RPMI7951 (cell line): ENCODE measurements at places on chromosomes 16 and 17. TPM values are rescaled to one million over a fixed set of nuclear protein-coding genes. Genes with fewer than 3 reads are reported as not detected.

DNA sequence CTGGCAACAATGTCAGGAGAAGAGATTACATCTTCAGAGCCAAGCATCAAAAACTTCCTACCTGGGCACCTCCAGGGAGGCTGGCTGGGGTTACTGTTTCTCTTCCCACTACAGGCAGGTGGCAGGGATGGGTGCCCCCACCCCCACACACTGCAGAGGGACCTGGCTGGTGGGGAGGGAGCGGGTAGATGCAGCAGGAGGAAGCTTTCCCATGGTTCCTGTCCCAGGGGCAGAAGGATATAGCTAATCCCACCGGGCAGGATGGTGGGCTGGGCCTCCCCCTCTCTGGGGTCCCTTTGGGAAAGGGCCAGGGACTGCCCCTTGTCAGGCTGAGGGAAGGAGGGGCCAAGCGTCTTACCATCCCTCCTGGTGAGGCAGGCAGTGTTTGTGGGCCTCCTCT is 16.7 kb upstream of the MTMR4 start:
- DNase-seq, result no peak

GRCh38 chr16:62298600-62298999 is 262.4 kb upstream of the CDH8 start:
- no peak for DNase-seq

GRCh38 chr16:48629531-48629930 is 19.6 kb upstream of the N4BP1 start:
- DNase-seq, result no peak

- no peak for DNase-seq
These were observed 19.9 kb upstream of the GHDC start for GRCh38 chr17:42214156-42214555.

DNA sequence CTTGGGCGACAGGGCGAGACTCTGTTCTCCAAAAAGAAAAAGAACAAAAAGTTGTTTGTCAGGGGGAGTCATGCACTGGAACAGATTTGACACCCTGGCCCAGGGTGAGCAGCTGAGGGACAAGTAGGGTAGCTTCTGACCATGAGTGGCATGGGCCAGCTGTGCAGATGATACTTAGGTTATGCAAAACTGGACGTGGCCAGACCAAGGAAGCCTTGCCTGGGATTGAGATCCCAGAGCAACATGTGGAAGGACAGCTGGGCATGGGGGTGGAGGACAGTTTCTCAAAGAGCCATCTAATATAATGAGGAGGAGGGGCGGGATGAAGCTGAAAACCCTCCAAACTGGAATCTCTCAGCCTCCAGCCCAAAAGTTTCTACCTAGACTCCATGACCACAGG is 19.6 kb upstream of the SLC35B1 start:
- DNase-seq, result no peak

GRCh38 chr17:80035937-80036714 is at the start of gene CCDC40:
CCDC40 (plus strand) TSS chr17:80036642; CDS start chr17:80036663, 21 bp downstream.
- DNase-seq, result peak; percentile 78

- peak; percentile 32 for DNase-seq
These were observed 14.0 kb downstream of the VPS53 start for GRCh38 chr17:700504-701094.

DNA sequence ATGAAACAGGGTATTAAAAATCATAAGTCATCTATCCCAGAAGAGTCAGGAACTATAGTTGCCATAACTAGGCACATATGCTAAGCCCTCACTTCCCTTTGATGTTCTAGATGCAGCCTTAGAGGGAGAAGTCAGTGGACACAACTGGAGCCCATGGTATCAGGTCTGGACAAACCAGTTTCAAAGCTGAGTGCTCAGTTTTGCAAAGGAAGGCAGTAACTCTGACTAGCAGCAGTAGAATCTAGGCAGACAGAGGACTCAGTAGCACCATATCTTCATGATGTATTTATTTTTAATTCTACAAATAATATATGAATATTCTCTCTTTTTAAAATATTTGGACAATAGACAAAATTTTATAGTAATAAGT is 11.7 kb upstream of the FAM20A start:
- no peak for DNase-seq

- peak; percentile 43 for DNase-seq
These were observed 4.2 kb downstream of the SOCS1 start for GRCh38 chr16:11251525-11252481.

DNA sequence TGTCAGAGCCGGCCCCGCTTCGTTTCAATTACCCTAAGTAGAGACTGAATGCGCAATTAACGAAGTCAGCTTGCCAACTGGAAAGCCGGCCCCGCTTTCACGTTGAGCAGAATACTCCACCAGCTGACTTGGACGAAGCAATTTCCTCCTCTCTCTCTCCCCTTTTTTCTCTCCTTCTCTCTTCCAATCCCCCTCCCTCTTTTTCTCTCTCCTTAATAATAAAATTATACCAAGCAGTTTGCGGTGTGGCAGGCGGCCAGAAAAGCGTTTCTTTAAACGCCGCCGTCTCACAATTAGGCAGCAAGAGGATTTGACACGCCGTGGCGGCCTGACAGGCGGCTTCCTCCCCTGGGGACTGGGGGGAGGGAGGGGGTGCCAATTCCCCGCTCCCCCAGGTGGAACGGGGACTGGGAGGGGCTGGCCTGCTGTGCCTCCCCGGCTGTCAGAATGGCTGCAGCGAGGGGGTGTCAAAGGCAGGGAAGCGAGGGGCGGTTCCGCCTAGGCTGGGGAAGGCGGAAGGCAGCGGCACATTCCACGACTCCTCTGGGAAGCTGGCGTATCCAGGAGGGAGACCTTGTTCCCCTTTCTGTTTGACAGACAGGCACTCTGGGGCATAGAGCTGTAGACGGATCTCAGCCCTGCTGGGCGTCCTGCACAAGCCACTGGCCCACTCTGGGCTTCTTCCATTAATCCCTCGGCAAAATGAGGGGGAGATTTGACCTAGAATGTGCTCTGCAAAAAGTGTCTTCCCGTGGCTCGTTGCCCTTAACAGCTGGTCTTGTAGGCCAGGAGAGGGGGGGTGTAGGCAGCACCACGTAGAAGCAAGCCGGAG is 52.7 kb downstream of the SREBF1 start:
- no peak for DNase-seq

- no peak for DNase-seq
These were observed 6.9 kb upstream of the C16orf78 start for GRCh38 chr16:49366669-49367068.

The CLEC19A gene
- not detected in 2 replicates for total RNA-seq

The KRTAP3-2 gene
- not detected in 2 replicates for total RNA-seq

The KCNG4 gene
- total RNA-seq, result not detected in 2 replicates

The DNAI2 gene
- total RNA-seq, result not detected in 2 replicates

DNA sequence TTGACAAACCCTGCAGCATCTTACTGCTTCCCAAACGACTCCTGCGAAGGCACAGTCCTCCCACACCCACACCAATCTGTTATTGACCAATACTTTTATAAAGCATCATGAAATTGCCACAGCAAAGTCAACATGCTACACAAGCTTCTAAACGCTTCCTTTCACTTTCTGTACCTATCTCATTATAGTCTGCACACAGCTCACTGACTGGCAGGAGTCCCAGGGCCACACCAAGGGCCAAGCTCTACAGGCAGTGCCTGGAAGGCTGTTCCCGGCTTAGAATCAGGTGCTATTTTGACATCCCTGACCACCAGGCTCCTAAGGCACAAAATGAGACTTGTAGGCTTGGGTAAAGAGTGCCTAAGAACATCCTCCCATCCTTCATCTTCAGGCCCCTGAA is 39.5 kb downstream of the USP7 start:
- no peak for DNase-seq

The SRSF1 gene
- total RNA-seq, result 330 and 331 TPM in 2 replicates

DNA sequence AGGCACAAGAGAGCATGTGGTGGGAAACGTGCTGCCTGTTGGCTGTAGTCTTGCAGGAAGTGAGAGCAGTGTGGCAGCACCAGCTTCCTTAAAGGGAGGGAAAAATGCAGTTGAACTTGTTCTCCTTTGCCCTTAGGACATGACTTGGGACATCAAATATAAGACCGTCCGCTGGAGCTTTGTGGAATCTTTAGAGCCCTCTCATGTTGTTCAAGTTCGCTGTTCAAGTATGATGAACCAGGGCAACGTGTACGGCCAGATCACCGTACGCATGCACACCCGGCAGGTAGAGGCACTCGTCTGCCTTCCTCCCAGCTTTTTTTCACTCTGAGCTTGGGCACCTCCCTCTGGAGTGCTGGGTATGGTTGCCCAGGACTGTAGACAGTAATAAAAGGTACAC is 23.3 kb downstream of the GPR179 start:
- DNase-seq, result no peak

DNA sequence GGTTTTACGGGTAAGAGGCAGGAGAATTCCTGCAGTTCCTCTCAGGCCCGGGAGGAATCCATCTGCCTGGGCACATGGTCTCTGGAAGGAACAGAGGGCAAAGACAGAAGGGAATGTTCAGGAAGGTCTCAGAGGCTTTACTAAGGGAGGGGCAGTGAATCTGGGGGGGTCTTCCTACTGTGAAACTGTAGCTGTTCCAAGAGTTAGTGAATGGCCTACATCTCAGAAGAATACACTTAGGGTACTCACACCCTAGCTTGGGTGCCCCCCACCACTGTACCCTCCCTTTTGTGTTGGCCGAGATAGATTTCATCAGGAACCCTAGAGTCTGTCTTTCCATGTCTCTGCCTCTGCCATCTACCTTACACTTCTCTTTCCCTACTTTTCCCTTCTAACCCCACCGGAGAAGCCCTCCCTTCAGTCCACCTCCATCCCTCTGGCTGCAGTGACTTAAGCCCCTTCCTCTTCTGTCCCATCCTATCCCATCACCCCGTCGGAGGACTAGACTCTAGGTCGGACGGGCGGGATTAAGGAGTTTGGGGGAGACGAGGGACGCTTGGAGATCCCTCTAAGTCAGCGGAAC is 316 bp downstream of the DLG4 start:
- no peak for DNase-seq

DNA sequence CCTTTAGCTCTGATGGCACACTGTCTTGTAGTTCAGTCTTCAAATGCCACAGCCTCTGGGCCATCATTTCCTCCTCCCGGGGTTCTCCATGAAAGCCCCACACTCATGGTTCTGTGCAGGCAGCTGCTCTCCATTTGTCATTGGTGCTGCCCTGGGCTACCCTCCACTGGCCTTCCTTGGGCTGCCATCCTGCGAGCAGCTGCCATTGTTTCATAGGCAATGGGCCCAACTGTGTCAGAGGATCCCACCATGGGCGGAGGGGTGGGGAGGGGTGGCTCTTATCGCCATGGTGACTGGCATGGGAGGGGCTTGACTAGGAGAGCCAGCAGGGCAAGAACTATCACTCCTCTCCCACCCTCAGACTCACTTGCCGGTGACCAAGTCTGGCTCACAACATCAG is 38.6 kb upstream of the BRD7 start:
- DNase-seq, result no peak

DNA sequence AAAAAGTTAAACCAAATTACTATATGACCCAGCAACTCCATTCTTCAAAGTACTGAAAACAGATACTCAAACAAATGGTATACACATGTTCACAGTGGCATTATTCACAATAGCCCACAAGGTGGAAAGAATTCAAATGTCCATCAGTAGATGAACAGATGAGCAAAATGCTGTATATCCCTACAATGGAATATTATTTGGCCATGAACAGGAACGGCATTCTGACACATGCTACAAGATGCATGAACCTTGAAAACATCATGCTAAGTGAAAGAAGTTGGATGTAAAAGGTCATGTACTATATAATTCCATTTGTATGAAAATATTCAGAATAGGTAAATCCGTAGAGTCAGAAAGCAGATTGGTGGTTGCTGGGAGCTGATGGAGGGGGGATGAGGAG is 73.5 kb upstream of the XYLT1 start:
- DNase-seq, result no peak

GRCh38 chr17:16932156-16932555 is 39.8 kb downstream of the TNFRSF13B start:
- no peak for DNase-seq

DNA sequence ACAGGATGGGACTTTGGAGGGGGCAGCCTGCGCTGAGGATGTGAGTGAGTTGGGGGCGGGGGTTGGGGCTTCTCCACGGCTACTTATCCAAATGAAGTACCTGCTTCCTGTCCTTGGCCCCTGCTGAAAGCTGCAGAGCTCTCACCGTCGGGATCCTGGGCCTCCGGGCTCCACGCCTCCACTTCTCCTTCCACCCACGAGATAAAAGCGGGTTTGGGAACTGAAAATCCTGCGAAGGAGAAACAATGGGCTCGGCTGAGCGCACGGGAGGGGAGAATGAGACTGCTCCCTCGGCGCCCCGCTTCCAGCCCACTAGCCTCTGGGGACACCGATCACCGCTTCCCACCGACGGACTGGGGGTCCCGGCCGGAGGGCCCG is 486 bp downstream of the ZNF785 start:
- peak; percentile 19 for DNase-seq

The CCL13 gene
- total RNA-seq, result not detected in 2 replicates

The SAT2 gene
- 17.4 and 31.2 TPM in 2 replicates for total RNA-seq

The SULT1A4 gene
- 0.20 and 2.9 TPM in 2 replicates for total RNA-seq

The CD300C gene
- not detected in 2 replicates for total RNA-seq

The ENGASE gene
- 3.7 and 4.1 TPM in 2 replicates for total RNA-seq

The TMEM106A gene
- total RNA-seq, result 3.4 and 4.9 TPM in 2 replicates

- no peak for DNase-seq
These were observed 44.7 kb downstream of the SREBF1 start for GRCh38 chr17:17792037-17792550.

DNA sequence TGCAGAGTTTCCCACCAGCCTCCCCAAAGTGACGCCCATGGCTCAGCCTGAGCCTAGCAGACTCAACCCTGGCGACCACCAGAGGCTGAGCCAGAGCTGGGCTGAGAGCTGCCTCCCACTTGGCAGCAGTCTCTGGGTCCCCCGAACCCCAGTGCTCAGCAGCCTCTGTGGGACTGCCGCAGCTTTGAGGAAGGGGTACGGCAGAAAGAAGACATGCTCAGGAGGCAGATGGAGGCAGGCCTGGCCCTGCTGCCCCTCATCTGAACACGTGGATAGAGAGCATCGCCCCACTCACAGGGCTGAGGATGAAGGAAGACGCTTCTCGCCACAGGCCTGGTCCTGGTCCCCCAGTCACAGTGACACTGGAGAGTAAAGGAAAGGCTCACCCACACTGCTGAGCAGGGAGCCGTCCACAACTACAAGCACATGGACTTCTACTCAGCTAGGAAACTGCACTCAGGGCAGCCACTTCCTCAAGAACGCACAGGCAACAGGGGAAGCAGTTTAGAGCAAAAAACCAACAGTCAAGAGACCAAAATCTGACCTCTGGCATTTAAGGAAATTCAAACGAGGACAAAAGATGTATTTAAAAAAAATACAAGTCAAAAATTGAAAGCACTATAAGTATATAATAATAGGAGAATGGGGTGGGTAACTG is 45.2 kb upstream of the GSG1L start:
- no peak for DNase-seq

- no peak for DNase-seq
These were observed 68.8 kb downstream of the CMIP start for GRCh38 chr16:81513204-81514040.

The USP6 gene
- total RNA-seq, result not detected in 2 replicates
